ENCODE measurements at places on chromosomes 6 and 20. TPM values are rescaled to one million over a fixed set of nuclear protein-coding genes. Genes with fewer than 3 reads are reported as not detected.

The THBS2 gene
- 10.7 TPM for total RNA-seq

DNA sequence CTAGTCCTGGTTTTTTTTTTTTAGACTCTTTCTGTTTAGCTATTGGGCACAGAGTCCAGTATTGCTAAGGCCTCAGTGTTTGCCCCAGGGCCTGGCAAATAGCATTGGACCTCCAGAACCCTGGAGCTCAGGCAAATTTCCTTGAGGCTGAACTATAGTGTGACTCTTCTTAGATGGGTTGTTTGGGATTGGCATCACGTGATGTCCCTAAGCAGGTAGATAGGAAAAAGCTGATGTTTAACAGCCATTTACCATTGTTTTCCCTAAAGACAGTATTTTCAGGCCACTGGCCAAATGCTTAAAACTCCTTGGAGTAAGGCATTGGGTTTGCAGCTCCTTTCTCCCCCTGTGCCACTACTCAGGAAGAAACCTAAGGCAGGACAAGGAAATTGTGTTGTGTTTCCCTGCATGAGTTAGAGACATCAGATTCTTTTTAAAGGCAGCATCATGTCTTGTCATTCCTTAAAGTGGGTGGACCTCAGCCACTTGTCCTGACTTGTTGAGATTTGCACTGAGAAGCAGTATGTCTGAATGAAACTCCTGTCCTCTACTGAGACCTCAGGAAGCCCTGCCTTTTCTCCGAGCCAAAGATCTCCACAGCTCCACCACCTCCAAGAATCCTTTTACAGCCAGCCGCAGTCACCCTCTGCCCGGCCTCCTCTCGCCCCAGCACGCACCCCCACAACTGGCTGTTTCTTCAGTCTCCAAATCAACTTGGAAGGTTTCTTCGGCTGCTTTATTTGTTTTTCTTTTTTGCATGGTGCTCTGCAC, 46.2 kb upstream of the RNF144B start:
- DNase-seq, result no peak

GRCh38 chr6:131602781-131603312, 25.2 kb downstream of the MED23 start:
- no peak for DNase-seq

DNA sequence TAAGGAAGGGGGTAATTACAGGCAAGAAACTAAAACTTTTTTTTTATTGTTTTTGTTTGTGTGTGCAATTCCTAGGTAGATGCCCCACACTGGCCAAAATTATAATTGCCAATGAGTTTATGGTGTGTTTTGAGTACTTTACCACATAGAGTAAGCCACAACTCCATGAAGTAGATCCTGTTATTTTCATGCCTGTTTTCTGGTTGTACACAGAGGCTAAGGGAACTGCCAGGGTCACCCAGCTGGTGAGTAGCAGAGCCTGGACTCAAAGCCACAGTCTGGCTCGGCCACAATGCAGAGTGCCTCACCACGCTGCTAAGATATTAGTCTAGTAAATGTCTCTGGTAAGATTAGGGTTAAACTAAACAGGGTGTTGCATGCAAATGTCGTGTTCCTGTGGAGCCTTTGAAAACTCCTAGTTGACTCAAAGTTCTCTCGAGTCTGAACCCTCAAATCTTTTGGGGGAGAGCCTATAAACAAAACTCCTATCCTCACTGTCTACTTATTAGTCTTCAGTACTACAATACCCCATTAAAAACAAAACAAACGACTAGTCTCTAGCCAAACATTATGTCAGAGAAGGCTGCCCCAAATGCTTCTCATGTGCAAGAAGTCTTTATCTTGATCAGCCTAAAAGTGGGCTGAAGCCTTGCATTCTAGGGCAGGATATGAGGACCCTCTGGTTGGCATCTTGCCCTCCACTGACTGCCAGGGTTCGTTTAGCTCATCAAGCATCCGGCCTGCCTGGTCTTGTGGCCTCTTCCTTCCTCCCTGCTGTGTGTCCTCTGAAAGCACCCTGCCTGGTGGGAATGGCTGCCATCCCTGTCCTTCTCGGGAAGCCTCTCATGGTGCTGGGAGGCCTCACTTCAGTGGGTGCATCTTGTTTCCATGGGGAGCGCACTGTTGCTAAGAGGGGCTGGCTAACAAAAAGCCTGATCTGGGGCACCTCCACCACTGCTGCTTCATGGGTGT, 4.2 kb downstream of the DUSP22 start:
- peak; percentile 59 for DNase-seq

- DNase-seq, result no peak
These were observed 112.8 kb downstream of the INSM1 start for GRCh38 chr20:20480689-20481088.

The SLC52A3 gene
- 1.9 TPM for total RNA-seq

The C6orf15 gene
- not detected for total RNA-seq

GRCh38 chr6:142374965-142375733, 73.3 kb downstream of the ADGRG6 start:
- DNase-seq, result no peak

DNA sequence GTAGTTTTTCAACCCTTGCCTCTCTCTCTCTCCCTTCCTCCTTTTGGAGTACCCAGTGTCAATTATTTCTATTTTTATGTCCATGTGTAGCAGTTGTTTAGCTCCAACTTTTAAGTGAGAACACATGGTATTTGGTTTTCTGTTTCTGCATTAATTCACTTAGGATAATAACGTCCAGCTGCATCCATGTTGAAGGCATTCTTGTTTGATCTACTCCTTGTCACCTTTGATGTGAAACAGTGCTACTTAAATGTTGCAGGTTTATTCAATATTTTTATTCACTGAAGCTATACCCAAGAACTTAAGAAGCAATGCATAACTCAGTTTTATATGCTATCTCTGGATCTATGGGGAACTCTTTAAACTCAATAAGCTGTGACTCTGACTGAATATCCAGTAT, 465.2 kb upstream of the ADGRB3 start:
- DNase-seq, result no peak

GRCh38 chr6:12622566-12622965, 94.0 kb upstream of the PHACTR1 start:
- no peak for DNase-seq

GRCh38 chr6:70385901-70386300, 27.4 kb upstream of the FAM135A start:
- no peak for DNase-seq

The RNF182 gene
- total RNA-seq, result 0.10 TPM

The HEY2 gene
- 66.8 TPM for total RNA-seq

DNA sequence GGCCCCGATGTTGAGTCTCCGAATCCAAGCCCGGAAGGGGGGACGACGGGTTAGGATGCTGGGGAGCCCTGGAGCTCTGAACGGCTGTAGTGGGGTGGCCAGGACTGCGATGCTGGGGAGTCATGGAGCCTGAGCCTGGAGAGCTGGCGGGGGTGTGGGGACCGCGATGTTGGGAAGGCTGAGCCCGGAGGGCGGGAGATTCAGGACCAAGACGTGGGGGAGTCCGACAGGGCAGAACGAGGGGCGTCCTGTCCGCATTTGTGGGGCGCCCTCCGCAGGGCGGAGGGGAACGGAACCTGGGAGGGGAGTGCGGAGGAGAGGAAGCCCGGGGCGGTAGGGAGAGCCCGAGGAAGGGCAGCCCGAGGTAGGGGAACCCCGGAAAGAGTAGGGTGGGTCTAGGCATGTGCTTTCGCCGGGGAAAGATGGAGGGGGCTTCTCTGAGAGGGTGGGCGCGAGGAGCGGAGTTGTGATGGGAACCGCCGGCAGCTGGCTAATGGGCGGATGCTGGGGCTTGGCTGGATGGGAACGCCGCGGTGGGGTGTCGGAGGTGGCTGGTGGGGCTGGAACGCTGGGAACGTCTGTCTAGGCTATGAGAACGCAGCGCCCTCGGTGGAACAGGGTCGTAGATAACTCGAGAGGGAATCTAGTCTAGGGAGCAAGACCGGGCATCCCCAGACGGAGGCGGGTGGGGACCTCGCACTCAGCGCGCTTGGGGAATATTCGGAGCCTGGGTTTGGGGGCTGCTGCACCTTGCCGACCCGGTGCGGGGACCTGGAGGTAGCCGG, 684 bp downstream of the PAQR8 start:
- DNase-seq, result peak; percentile 46

The TMEM244 gene
- total RNA-seq, result not detected
